ENCODE measurements at places on chromosomes 7 and 10.

GRCh38 chr7:24982917-24983316, 2.9 kb upstream of the OSBPL3 start:
- DNase-seq = no peak

GRCh38 chr10:121574519-121575166, 23.6 kb downstream of the FGFR2 start:
- DNase-seq = no peak

DNA sequence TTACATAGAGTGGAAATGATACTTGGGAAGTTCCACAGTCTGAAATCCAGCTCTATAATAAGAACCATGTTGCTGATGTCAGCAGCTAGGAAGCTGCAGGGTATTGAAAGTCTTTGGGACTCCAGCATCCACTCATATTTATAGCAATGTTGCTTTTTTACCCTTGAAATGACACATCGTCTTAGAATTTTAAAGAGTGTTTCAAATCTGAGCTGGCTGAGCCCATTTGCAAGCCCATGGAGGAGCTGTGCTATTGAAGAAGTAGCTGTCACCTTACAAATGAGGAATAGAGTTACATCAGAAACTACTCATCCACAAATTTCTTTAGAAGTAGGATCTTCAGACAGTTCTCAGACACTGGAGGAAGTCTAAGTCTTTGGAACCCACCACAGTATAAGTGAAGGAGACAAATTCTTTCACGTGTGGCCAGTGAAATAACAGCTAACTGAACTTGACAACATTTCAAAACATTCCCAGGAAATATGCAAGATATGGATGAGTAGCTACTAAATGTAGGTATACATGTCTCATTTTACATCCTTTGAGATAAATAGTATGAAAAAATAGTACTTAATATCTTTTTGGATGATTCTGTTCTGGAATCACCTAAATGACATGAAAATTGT, 203.6 kb downstream of the ZNF365 start:
- no peak for DNase-seq

- no peak for DNase-seq
Measured at GRCh38 chr10:7534480-7534852, 123.6 kb upstream of the SFMBT2 start.

DNA sequence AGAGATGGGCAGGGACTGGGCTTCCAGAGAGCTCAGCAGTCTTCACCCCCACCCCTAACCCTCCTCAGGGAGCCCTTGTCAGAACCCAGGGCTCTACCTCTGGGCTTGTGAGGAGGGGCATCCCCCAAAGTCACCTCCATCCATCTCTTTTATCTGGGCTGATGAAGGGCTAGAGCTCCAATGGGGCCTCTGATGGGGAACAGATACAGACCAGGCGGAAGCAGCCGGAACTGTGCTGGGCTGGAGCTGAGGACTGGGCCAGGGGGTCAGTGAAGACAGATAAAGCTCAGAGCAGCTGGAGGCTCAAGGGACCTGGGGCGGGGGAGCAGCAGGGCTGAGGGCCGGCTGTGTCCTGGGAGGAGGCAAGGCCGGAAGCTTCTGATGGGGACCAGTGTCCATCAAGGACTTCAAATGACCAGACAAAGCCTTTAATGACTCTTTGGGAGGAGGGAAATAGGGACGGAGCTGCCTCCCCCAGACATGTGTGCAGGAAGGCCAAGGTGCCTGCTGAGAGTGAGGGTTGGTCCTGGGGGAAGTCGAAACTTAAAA, 10.2 kb downstream of the KAZALD1 start:
- DNase-seq = no peak

- DNase-seq = no peak
Measured at GRCh38 chr7:126040114-126041045, 1110.8 kb upstream of the POT1 start.

DNA sequence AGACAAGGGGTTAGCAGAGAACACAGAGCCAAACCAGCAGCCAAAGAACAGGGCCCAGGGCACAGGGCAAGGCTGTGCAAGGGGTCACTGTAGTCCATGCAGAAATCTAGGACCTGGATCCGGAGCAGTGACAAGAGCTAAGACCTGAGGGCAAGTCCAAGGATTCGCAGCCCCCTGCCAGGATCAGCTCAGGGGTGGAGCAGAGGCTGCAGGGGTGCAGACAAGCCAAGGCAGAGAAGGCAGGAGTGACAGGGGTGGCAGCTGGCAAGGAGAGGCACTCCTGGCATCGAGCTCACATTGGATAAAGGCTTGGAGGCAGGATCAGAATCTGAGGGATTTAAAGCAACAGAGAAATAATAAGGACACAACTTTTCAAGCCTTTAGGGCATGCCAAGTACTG, 80.7 kb upstream of the NANOS1 start:
- DNase-seq = no peak

- no peak for DNase-seq
Measured at GRCh38 chr7:147556317-147556716, 1034.2 kb upstream of the C7orf33 start.

- DNase-seq = no peak
Measured at GRCh38 chr7:81810476-81811155, 40.8 kb upstream of the HGF start.

GRCh38 chr7:98166668-98166970, 44.6 kb upstream of the BHLHA15 start:
- DNase-seq = no peak

DNA sequence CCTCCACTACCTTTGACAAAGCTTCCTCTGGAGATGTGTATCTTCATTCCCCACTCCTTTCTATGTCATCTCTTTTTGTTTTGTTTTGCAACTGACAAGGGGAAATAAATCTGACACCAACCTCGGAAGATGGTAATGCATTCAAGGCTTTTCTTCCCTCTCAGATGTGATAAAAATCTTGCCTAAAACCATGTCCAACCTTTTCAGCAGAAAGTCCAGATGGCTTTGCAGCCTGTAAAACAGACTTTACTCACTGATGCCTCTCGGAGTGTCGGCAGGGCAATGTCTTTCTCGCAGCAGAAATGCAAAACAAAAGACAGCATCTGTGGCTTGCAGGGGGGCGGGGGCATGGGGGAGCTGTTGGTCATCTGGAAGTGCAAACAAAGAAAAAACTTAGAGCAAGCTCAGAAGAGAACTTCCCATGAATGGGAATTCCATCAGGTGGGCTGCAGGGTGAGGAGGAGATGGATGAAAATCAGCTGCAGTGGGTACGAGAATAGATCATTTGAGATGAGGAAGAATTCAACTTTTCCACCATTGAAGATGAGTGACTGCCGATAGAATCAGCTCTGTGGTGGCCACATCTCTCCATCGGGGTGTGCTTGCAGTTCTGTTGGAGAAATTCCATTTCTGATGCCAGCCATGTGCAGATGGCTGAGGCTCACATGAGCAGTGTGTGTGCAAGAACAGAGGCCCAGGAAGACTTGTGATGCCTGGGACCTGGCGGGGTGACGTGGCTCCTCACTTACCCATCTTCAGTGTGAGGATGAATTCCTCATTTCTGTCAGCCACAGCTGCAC, 237.7 kb downstream of the WDR37 start:
- no peak for DNase-seq

DNA sequence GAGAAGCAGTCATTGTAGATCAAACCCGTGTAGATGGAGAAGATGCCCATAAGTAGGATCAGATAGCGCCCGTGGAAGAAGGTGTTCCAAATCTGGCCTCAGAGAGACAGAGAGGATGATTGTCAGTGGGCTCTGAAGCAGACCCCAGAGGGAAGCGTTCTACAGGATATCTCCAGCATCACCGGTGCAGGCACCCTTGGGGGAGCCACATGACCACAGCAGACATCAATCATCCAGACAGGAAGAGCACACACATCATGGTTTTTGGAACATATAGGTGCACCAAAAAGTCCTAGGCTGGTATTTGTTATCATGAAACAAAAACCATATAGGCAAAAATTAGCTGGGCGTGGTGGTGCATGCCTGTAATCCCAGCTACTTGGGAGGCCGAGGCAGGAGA, 44.0 kb upstream of the SVOPL start:
- no peak for DNase-seq

DNA sequence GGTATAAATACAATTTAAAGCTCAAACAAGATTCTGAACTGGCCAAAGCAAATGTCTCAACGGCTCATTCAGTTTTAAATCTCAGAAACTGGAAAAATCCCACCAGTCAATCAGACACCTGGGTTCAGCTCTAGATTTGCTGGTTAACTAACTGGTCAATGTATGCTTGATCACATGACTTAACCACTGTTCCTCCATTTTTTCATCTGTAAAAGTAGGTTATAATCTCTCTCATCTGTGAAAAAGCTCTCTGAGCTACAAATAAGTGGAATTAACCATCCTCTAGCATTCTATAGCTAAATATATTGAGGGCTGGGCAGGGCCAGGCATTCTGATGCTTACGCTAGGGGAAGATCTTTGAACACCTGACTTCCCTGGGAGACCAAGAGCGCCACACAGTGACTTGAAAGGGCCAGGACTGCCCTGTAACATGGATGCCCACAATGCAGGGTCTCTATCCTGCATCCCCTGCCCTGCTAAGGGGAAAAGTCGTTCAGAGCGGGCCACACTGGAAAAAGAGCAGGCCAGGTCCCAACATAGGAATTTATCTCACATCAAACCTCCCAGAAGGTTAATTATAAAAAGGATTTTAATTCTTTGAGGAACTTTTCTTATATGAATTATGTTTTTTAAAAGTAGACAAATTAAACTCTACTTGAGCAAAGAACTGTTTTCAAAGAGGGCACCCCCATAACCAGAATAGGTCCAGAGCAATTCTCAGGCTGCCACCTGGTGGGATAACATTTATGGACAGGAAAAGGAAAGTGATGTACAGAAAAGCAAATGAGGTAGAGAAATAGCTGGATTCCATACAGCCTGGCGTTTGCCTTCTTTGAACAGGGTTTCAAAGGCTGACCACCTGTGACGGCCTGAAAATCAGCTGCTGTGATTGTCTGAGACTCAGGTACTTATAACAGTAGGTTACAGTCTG, 1.8 kb downstream of the RP9 start:
- DNase-seq = peak; percentile 9

GRCh38 chr7:54785261-54785660, 26.2 kb upstream of the SEC61G start:
- no peak for DNase-seq

DNA sequence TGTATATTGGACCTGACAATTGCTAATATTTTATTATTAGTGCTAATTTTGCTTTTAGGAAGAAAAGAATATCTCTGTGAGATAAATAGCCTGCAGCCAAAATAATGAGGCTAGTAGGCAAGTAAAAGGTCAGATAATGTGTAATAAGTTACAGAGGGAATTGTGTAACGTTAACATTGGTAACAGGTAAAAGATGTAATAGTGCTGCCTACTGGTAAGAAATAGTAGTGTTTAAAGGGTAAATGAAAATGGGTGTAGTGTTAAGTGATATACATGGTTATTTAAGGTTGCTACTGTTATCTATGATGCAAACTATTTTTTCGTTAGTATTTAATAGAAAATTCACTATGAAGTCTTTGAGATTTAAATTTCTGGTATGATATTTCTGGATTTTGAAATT, 9.2 kb upstream of the FOXP2 start:
- DNase-seq = no peak

DNA sequence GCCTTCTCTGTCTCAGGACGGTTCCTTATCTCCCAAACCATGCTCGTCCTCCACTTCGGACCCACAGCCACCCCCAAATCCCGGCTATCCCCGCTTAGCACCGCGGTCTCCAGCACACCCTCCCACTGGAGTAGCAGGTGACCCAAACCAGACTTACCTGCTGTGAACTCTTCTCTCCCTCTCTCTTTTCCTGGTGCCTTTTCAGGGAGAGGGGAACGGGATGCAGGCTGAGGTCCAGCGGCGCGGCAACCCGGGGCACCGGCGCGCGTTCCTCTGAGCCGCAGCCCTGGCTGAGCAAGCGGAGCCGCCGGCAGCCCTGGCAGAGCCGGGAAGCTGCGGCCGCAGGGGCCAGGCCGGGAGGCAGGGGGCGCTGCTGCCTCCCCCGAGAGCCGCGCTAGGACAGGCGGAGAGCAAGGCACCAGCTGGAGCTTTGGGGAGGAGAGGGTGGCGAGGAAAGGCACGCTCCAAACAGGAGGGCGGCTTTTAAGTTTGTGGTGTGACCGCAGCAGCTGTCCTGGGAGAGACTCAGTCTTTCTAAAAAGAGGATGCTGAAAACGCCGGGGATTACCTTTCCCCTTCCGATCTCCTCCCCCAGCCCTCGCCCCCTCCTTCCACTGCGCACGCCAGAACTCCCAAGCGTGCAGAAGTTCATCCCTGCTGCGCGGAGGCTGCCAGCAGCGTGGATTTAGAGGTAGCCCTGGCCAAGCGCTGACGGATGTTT, at the start of gene SEMA3D:
Gene SEMA3D, minus strand, starts transcription at position 536 of the 721 bp plus-strand sequence. CDS start 65,165 bp downstream, outside the sequence.
- DNase-seq = peak; percentile 7

- no peak for DNase-seq
Measured at GRCh38 chr10:125976960-125977605, 80.7 kb downstream of the FANK1 start.
